Caki2 (cell line): ENCODE measurements at places on chromosomes 3 and 15. TPM values are rescaled to one million over a fixed set of nuclear protein-coding genes. Genes with fewer than 3 reads are reported as not detected.

The ADAMTS17 gene
- total RNA-seq, result not detected in 2 replicates

The SENP2 gene
- total RNA-seq, result 5.1 and 28.4 TPM in 2 replicates

The CXCR6 gene
- total RNA-seq, result not detected in 2 replicates

The DNAH1 gene
- total RNA-seq, result 1.0 and 2.7 TPM in 2 replicates

The IMP3 gene
- 52.3 and 76.2 TPM in 2 replicates for total RNA-seq

The MESP2 gene
- 0.43 and 1.4 TPM in 2 replicates for total RNA-seq

The SSUH2 gene
- 6.4 TPM in 1 of 2 replicates, not detected in the other for total RNA-seq

The C2CD4A gene
- total RNA-seq, result 5.5 and 5.7 TPM in 2 replicates

The OXSM gene
- total RNA-seq, result 16.2 and 40.1 TPM in 2 replicates

The USP13 gene
- 16.7 and 18.5 TPM in 2 replicates for total RNA-seq

The CELSR3 gene
- 2.1 and 3.6 TPM in 2 replicates for total RNA-seq

The RPP14 gene
- 5.2 and 7.7 TPM in 2 replicates for total RNA-seq

The XCR1 gene
- not detected in 2 replicates for total RNA-seq

The SERPINI2 gene
- 1.8 TPM in 1 of 2 replicates, not detected in the other for total RNA-seq

The NCKIPSD gene
- 4.0 and 25.1 TPM in 2 replicates for total RNA-seq

The CYB561D2 gene
- 21.7 and 42.8 TPM in 2 replicates for total RNA-seq

The SUSD5 gene
- total RNA-seq, result 0.30 TPM in 1 of 2 replicates, not detected in the other

The KLHL6 gene
- not detected in 2 replicates for total RNA-seq

The PATL2 gene
- 3.6 TPM in 1 of 2 replicates, not detected in the other for total RNA-seq

The BCL2A1 gene
- 3.7 TPM in 1 of 2 replicates, not detected in the other for total RNA-seq

The NEIL1 gene
- total RNA-seq, result not detected in 2 replicates

The MASP1 gene
- not detected in 2 replicates for total RNA-seq

The KCNH8 gene
- not detected in 2 replicates for total RNA-seq

The ALDH1A3 gene
- 130 and 141 TPM in 2 replicates for total RNA-seq

The FMN1 gene
- total RNA-seq, result 1.4 and 23.8 TPM in 2 replicates

The CSPG5 gene
- total RNA-seq, result 4.4 and 12.5 TPM in 2 replicates

The OXTR gene
- 0.61 and 1.6 TPM in 2 replicates for total RNA-seq

The MST1R gene
- not detected in 2 replicates for total RNA-seq

The GTPBP8 gene
- total RNA-seq, result 10.5 and 10.6 TPM in 2 replicates

The PSTPIP1 gene
- not detected in 2 replicates for total RNA-seq

The COL7A1 gene
- 72.6 and 84.9 TPM in 2 replicates for total RNA-seq

The CPB1 gene
- not detected in 2 replicates for total RNA-seq

The CD200R1 gene
- total RNA-seq, result not detected in 2 replicates

The MUC20 gene
- total RNA-seq, result 0.17 and 29.7 TPM in 2 replicates

The TM4SF18 gene
- total RNA-seq, result 5.9 and 9.3 TPM in 2 replicates

The A4GNT gene
- total RNA-seq, result not detected in 2 replicates

The CTXN2 gene
- not detected in 2 replicates for total RNA-seq

The CCDC71 gene
- total RNA-seq, result 22.9 and 31.2 TPM in 2 replicates

The FRMD5 gene
- 0.51 and 4.0 TPM in 2 replicates for total RNA-seq

The TFRC gene
- 152 and 172 TPM in 2 replicates for total RNA-seq

The GHRL gene
- not detected in 2 replicates for total RNA-seq

The IL17RE gene
- total RNA-seq, result not detected in 2 replicates

The FAM174B gene
- 24.7 and 78.0 TPM in 2 replicates for total RNA-seq

The SPSB4 gene
- 0.37 and 0.52 TPM in 2 replicates for total RNA-seq
